ENCODE measurements at places on chromosomes 1 and 21.

- DNase-seq, result no peak
Observed at GRCh38 chr1:171860696-171861095, 19.4 kb downstream of the DNM3 start.

GRCh38 chr1:229027622-229028182 is 243.2 kb upstream of the RAB4A start:
- no peak for DNase-seq

DNA sequence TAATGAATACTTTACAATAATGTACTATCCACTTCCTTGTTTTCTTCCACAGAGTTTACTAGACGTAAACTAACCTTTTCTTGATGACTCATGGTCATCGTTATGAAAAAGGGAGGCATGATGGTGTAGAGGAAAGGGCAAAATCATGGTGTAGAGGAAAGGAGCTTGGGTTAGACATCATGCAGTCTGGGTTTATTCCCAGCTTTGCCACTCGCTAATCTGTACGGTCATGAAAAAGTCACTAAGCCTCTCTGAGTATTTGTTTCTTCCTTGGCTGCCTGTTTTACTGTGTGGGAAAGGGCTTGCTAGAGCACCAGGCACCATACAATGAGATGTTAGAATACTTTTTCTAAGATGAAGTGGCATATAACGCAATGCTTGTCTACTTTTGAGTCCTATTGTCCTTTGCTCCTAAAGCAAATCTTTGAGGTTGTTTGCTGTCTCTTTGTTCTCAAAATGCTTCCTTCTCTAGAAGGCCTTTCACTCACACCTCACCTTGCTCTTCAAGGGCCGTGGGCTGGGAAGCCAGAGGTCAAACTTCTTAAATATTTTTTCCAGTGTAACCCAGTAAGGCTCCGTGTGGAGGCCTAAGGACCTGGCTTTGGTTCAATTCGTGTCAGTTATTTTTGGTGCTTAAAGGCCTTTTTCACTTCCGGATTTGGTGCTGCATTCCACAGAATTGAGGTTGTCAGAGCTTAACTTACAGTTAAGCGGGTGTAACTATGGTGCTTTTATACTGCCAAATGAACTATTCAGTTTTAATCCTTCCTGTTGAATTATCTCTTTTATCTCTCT is 9.9 kb upstream of the ETV3 start:
- no peak for DNase-seq

GRCh38 chr21:32426066-32426465 is 13.6 kb downstream of the EVA1C start:
- no peak for DNase-seq

DNA sequence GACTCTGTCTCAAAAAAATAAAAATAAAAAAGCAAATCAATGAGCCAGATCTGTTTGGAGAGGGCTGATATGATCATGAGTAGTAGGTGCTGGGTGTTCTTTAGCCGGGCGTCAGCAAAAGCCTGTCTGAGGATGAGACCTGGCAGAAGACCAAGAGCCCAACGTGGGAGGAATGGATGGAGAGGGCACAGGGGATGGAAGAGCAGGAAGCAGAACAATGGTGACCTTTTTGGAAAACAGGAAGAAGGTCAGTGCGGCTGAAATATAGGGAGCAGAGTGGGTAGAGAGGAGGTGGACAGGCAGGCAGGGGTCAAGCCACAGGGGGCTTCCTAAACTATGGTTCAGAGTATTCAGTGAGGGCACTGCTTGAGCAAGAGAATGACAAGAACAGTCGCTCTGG is 30.9 kb downstream of the VWA5B1 start:
- DNase-seq, result no peak

GRCh38 chr1:4734791-4735190 is 80.4 kb downstream of the AJAP1 start:
- DNase-seq, result no peak

- no peak for DNase-seq
Observed at GRCh38 chr1:15064217-15064929, 89.2 kb upstream of the TMEM51 start.
